ENCODE measurements at places on chromosomes 2 and 18.

DNA sequence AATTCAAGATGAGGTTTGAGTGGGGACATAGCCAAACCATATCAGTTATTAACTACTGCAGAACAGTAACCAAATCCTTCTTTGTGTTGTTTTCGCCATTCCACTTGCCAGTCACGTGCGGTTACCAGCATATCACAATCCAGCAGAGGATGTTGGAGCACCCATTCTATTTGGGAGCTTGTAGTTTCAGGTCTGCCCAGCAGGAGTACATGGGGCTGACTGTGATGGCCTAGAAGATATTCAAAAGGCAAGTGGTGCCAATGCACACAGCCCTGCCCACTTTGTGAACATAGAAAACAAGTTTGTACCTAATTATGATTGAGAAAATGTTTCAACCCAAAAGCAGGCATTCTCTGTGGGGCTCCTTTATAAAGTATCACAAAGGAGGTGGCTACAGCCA is 57.0 kb downstream of the ZNF519 start:
- DNase-seq, result no peak

GRCh38 chr2:64330281-64331113 is 123.5 kb upstream of the LGALSL start:
- DNase-seq, result peak; percentile 86

DNA sequence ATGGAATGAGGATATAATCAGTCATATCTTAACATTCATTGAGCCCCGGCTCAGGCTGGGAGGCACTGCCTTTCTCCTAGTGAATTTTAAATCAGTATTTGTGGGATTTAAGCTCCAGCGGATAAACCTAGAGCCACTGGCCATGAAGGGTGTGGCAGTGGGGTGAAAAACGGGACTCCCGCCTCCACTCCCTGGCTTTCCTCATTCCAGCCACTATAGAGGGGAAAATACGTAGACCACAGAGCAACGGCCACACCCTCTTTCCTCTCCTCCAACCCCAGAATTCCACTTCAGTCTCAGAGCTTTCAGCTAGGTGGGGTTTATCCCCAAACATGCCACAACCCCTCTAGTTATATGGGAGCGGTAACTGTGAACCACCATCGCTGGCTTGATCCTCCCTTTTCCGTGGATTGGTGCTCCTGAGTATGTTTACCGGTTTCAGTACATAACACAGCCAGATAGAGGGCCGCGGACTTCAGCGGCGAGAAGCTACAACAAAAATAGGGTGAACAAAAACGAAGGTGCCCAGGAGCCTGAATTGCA is 70.6 kb upstream of the ITGB6 start:
- peak; percentile 78 for DNase-seq

DNA sequence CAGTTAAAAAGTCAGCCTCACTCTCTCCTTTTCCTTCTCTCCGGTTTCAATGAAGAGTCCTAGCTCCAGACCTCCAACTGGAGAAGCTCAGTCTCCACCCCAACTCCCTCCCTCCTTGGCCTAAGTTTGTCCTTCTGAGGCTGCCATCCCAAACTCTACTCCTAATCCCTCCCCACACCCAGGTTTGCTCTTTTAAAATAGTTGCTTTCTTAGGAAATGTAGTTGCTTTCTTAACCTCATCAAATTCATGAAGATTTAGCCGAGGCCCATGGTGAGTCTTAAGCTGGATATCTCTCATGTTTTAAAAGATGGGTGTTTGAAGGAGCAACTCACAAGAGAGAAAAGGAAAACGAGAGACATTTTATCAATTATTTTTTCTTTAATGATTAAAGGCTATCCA is 937 bp upstream of the LANCL1 start:
- peak; percentile 65 for DNase-seq

DNA sequence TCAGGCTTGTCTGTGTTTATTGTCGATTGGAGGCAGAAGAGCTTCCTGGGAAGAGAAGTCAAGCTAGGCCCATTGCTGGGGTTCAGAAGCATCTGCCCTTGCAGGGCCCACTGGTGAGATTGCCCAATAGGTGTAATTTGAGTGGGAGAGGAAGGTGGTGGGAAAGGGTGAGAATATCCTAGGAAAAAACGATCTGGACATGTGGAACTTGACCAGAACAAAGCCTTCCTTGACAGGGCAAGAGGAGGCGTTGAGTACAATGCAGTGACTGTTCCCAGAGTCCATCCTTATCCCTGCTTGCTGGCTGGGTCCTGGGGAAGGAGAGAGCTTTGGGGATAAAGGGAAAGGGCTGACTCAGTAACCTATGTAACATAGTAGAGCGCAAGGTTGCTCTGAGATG is 27.1 kb downstream of the NABP1 start:
- no peak for DNase-seq

DNA sequence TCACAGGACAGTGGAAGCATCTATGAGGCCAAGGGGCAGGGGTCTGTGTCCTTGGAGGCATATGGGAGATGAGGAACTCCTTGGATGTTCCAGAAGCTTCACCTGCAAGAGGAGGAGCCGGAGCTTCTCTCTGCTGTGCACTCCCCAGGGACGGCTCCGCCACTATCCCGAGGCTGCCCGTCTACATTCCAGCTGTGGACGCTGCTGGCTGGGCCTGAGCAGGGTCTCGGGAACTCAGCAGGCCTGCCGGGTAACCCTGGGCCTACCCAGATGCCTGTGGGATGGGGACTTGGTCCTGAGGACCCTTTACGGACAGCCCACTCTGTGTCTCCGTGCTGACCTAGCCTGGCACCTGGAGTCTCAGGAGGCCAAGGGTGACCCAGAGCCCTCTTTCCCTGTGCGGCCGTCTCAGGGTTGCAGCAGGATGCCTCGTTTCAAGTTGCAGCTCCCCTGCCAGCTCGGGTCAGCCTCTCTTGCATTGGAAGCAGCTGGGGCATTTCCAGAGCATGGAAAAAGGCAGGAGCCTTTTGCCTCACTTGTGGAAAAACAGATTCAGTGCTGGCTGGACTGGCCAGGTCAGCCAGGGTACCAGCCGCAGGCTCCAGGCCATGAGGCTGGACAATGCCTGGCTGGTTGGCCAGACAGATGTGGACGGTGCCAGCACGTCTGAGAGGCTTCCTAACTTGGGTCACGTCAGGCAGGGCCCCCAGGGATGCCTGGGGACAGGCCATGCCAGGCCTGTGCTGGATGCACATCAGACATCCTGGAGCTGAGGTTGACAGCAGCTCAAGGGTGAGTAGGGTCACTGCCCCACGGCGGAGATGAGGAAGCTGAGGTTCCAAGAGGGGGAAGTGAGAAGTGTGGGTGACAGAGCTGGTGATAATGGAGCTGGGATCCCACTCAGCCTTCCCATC is 41.5 kb downstream of the SCTR start:
- no peak for DNase-seq

GRCh38 chr2:65660340-65660739 is 227.9 kb upstream of the SPRED2 start:
- DNase-seq, result peak; percentile 51

- DNase-seq, result peak; percentile 81
Observed at GRCh38 chr2:53202063-53202462, 565.5 kb upstream of the CHAC2 start.

- no peak for DNase-seq
Observed at GRCh38 chr2:111164078-111164477, 43.4 kb downstream of the BCL2L11 start.

- DNase-seq, result no peak
Observed at GRCh38 chr2:20362701-20363435, 12.2 kb upstream of the PUM2 start.
